ENCODE measurements at places on chromosomes 4 and X.
A peak's percentile ranks its signal among the peaks of the same experiment; 100 is the strongest.

DNA sequence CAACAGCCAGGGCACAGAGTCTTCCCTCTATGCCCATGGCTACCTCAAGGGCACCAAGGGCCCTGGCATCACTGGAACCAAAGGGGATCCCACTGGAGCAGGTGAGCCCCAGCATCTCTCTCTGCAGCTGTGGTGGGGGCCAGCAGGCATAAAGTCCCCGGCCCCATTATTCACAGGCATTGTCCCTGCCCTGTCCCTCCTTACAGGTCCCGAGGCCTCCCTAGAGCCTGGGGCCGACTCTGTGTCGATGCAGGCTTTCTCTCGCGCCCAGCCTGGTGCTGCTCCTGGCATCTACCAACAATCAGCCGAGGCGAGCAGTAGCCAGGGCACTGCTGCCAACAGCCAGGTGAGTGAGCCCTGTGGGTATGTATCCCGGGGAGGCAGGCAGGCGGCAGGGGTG lies 12.3 kb upstream of the UBA1 start:
- DNase-seq: no peak

GRCh38 chr4:189364032-189364449 lies 576.6 kb upstream of the FRG1 start:
- DNase-seq: no peak

DNA sequence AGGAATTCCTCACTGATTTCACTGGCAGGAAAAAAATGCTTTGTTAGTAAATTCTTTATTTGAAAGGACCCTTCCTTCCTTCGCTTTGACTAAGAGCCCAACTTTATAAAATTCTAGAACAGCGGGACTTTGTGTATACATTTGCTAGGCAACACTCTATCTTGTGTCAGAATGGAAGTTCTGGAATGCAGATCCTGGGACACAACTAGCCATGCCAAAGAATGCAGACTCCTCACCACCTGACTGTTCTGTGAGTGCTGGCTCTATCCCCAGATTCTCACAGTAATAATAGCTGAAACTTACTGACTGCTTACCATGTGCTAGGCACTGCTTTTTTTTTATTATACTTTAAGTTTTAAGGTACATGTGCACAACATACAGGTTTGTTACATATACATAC lies 73.3 kb upstream of the ZDHHC15 start:
- no peak for DNase-seq

DNA sequence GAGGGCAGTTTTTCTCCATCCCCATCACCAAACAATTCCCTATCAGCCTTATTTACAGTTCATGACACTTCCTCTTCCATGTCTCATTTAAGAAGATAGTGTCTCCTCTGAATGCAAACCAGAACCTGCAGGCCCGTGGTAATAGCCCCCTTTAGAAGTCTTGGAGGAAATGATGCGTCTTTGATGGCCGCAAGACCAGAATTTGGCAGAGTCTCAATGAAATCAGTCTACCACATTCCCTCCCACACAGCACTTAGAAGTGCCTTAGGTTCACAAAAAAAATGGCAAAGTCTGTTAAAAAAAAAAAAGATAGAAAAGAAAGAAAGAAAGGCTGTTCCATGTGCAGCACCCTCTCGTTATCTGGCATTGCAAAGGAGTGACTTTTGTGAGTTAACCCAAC lies 2.1 kb upstream of the KDR start:
- DNase-seq: peak; percentile 15

- DNase-seq: peak; percentile 22
Observed at GRCh38 chrX:15761564-15762191, 23.6 kb downstream of the CA5B start.

- DNase-seq: no peak
Observed at GRCh38 chr4:52010986-52011385, 9.2 kb downstream of the LRRC66 start.

DNA sequence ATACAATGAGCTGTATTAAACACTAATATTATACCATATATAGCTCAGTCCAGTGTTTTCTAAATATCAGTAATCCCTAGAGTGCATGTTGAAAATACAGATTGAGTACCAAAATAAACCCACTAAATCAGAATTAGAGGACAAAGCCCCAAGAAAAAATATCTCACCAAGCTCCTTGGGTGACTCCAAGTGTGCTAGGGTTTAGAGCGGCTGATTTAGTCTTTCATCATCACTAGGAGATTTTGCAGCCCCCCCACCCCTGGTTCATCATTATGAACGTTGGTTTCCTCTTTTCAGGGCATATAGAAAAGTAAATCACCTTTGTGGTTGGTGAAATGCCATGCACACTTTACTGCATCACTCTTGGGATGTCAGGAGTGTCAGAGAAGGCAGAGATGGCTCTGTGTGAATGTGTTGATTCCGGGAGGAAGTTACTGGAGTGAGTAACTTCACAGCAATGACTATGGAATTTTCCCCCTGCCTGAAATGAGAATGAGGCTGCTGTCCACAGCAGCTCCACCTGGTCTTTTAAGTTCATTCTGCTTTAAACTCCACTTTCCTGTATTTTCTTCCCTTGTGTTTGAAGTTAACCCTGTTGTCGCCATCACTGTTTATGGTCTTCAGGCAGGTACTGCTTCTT lies 25.2 kb upstream of the ANAPC4 start:
- peak; percentile 55 for DNase-seq

DNA sequence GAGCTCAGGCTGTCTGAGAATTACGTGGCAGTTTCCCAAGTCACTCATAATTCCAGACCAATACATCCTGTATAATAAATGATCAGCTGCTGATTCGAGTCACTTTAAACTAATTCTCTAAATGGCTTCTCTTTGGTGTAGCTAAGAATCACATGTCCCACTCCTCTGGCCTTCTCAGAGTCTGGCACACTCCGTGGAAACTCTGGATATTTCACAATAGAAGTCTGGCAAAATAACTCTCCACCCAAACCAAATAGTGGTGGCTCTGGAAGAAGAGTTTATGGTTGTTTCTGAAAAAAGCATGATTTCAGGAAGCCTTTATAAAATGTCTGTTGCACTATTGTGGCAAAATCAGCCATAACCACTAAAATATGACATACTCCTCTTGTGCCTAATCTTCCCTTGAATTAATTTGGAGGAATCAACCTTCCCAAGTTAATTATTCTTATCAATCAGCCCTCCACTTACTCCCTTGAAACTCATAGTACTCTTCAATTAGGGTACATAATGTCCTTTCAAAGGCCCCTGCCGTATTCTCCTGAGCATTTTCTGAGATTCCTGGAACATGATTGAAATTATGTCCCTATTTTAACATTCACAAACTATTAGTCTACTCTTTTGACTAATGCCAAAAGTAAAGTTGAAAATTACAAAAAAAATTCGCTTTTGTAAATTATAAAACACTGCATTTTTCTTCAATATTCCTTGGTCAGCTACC lies 991.6 kb downstream of the FAT4 start:
- DNase-seq: no peak

- no peak for DNase-seq
Observed at GRCh38 chr4:102959496-102959895, 60.0 kb downstream of the SLC9B1 start.

- DNase-seq: no peak
Observed at GRCh38 chr4:112167794-112168193, 22.5 kb downstream of the FAM241A start.

GRCh38 chr4:107519053-107519452 lies 201.0 kb downstream of the PAPSS1 start:
- peak; percentile 50 for DNase-seq

GRCh38 chr4:113060853-113061252 lies 11.4 kb downstream of the ANK2 start:
- DNase-seq: no peak

GRCh38 chr4:81314196-81314896 lies 99.3 kb upstream of the PRKG2 start:
- peak; percentile 18 for DNase-seq

GRCh38 chr4:133972586-133972985 lies 229.0 kb downstream of the PABPC4L start:
- no peak for DNase-seq

- DNase-seq: no peak
Observed at GRCh38 chrX:34653811-34654210, 3.3 kb downstream of the TMEM47 start.

DNA sequence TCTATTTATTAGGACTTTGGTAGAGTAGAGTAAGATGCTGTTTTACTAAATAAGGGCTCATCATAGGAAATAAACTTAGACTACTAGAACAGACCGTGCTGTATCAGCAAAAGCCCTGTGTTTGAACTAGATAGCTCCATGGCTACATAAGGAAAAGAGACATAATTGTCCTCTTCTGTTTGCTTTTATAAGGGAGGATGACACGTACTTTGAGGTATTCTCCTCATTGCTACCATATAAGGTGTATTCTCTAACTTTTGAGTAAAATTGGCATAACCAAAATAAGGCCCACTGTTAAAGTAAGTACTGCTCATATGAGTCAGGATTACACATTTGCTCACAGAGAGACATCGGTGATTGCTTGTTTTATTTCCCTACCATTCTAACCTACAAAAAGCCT lies 64.3 kb downstream of the PDLIM5 start:
- peak; percentile 89 for DNase-seq

DNA sequence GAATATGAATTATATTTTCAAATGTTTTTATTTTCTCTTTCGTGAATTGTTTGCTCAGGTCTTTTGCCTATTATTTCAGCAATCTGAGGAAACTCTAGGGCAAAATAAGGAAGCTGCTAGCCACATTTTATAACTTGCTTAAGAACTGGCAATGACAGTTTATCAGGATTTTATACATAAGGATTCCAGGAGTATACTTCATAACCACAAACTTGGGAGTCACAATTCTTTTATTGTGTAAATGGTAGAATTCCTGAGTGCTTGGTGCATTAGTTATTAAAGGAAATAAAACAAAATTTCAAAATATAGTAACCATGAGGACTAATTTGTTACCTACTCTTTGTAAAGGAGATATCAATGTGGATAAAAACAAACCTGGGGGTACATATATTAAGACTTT lies 54.4 kb downstream of the PALLD start:
- peak; percentile 85 for DNase-seq

- no peak for DNase-seq
Observed at GRCh38 chr4:147760695-147761094, 28.8 kb downstream of the ARHGAP10 start.

GRCh38 chrX:107747596-107748161 lies 27.9 kb downstream of the TSC22D3 start:
- DNase-seq: peak; percentile 51

- DNase-seq: no peak
Observed at GRCh38 chr4:780716-781492, 45.0 kb downstream of the CPLX1 start.

DNA sequence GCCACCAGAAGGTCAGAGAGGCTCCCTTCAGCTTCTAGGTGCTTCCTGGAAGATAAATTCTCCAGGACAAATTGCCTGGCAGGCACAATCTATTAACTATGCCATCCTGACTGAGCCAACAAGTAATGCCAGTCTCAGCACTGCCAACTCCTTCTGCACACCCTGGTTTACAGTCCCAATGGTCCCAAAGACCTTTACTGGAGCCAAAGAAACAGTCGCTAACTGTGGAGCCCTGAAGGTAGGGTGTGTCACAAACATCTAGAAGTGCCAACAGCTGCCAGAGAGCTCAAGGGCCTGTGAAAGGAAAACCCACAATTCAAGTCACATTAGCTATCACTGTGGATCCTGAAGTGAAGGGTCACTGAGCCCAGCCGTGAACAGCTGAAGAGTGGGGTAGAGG lies 34.9 kb upstream of the CITED1 start:
- no peak for DNase-seq

DNA sequence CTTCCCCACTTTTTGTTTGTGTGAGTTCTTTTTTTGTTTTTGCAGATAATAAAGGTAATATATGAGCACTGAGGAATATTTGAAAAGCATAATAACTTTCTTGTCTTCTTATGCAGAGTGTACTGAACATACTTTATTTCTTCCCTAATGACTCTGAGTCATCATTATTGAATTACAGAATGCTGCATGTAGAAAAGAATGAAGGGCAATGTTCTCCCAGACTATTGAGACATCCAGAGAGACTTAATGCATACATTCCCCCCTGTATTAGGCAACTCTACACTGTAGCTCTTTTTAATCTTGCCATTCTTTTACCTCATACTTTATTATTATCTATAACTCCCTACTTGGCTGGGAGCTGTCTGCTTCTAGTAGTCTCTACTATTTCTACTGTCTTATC lies 240.5 kb upstream of the ANKRD50 start:
- DNase-seq: peak; percentile 82

- DNase-seq: peak; percentile 24
Observed at GRCh38 chrX:123731987-123732669, 724 bp downstream of the THOC2 start.

DNA sequence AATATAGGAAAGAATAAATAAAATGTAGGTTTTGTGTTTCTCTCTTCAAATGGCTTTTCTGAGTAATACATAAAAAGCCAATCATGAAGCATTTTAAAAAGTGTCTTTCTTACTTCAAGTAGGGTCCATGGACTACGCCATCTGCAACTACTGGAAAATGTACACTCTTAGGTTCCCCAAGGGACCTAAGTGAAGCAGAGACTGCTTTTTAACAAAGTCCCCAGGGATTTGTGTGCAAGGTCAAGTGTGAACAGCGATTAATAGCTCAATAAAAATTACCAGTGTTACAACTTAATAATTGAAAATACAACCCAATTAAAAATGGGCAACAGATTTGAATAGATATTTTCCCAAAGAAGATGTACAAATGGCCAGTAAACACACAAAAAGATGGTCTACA lies 84.9 kb downstream of the ARHGAP6 start:
- DNase-seq: no peak

GRCh38 chr4:107600436-107600835 lies 119.6 kb downstream of the PAPSS1 start:
- DNase-seq: peak; percentile 68

DNA sequence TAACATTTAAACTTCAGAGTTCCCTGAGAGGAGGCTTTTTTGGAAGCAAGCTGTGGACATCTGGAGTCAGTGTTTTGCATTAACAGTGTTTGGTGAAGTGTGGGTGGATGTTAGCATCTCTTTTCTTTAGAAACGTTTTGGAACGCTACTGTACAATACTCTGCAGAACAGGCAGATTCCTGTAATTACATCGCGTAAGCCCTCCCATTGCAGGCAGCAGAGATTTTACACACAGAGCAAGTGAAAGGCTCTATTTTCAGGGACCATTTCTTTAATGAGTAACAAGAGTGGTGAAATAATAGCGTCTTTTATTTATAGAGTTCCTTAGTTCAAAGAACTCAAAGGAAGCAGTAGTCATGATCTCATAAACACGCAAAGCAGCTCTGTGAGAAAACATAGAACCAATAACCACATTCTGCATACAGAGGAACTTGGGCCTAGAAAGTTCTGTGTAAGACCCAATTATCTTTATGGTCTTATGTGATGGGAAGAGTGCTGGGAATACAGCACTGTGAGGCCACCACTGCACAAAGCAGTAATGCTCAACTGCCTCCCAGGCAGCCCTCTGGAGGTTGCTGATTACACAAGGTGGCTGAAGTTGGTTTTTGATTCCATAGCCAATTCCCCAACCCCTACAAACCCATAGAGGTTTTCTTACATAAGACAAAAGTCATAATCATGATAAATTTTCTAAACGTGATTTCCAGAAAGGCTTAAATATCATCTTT lies 298.7 kb upstream of the EPHA5 start:
- DNase-seq: peak; percentile 40

GRCh38 chr4:153022241-153022715 lies 86.2 kb downstream of the FHDC1 start:
- DNase-seq: no peak
